ENCODE measurements at places on chromosomes 6 and 20.

GRCh38 chr6:14339711-14340584, 222.4 kb downstream of the CD83 start:
- no peak for DNase-seq

DNA sequence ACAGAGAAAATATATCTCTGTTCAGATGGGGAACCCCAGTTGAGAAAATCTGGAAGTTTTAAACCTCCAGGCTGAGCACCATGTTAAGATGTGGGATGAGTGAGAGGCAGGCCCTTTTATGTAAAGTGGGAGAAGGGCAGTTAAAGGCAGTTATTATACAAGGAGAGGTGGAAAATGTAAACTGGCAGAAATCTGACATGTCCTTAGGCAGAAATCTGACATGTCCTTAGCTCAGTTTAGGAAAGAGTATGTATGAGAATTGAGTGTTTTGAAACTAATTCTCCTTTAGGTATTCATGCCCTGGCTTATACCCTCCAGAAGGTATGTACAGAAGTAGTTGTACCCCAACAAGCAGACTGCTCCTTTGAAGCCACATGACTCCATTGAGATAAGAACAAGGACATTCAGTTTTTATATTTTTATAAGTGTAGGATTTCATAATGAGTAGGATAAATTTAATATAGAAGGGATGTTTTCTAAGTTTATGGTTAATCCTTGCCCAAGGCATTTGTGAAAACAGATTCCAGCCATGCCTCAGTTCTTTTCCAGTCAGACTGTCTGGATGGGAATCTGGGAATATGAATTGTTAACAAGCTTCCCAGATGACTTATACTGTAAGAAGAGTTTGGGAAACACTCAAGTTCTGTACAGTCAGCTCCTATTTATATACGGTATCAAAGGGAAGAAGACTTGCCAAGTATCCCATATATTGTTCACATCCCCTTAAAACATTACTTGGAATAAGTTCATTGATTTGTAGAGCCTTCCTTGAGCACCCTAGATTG, 87.7 kb downstream of the SCAND1 start:
- no peak for DNase-seq

- DNase-seq = no peak
Measured at GRCh38 chr6:2725999-2726567, 24.6 kb downstream of the MYLK4 start.

- DNase-seq = no peak
Measured at GRCh38 chr20:44254073-44254472, 7.0 kb downstream of the GDAP1L1 start.

DNA sequence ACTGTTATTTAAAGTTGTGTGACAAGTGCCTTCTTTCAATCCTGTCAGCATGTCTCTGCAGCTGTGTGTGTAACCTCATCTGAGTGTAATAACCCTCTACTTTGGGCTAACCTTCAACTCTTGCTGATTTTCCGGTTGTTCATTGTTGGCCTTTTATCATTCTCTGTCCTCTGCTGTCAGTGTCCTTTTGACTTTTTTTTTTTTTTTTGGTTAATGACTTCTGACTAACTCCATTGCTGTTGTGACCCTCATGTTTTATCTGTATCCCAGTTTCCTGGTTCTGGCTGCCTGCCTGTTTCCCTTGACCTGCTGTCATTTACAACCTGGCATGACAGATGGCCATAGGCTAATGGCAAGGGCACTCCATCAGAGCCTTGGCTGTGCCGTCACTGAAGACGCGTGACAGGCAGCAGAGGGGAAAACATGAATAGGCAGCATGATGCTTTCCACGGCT, 145.7 kb upstream of the MAN1A1 start:
- no peak for DNase-seq

GRCh38 chr6:146423452-146423851, 120.2 kb upstream of the RAB32 start:
- DNase-seq = no peak

- no peak for DNase-seq
Measured at GRCh38 chr6:99980741-99981140, 13.3 kb downstream of the MCHR2 start.

DNA sequence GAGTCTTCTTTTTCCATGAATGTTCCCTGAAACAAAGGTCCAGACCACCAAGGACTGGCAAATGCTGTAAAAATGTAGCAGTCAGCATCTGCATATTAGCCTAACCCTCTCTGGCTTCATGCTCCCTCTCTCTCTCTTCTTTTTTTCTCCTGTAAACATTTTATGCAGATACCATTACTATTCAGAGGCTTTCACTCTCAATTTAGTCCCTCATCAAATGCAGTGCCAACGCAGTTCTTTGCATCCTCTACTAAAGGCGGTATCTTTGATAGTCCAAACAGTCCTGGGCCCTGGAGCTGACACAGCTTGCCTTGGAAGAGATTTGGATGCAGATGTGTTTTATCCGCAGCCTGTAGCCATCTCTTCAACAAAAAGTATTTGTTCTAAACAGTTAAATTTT, 167.1 kb upstream of the MMS22L start:
- no peak for DNase-seq

DNA sequence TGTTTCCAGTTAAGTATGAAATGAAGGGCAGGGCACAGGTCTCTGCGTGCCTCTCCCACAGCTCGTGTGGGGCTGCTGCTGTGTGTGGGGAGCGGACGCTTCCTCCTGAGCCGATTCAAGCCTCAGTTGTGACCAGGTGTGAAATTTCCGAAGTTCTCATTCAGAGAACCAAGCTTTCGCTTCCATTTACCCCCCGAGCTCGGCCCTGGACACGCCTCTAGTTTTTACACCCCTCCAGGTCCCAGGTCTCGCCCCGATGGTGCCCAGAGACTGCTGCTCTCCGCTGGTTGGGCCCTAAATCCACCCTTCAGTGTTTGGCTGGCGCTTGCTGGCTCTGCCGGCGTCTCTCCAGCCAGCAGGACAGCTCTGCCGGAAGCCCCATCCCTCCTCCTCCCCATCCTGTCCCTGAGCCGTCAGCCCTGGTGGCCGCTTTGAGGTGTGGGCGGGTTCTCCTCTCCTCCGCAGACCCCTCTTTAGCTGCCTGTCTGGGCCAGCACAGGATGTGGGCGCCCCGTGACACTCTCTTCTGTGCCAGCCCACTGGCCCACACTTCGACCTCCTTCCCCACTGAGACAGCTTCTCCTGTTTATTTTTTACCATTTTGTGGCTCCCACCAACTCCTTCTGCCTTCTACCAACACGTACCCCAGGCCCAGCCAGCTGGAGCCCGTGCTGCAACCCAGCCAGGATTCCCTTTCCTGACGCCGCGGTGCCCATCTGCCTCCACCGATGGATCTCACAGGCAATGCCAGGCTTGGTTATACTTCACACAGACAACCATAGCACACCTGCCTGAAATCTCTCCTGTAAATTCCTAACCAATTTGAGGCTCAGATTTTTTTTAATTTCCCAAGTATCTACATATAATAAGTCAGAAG, 142.8 kb downstream of the DLL1 start:
- peak; percentile 61 for DNase-seq

DNA sequence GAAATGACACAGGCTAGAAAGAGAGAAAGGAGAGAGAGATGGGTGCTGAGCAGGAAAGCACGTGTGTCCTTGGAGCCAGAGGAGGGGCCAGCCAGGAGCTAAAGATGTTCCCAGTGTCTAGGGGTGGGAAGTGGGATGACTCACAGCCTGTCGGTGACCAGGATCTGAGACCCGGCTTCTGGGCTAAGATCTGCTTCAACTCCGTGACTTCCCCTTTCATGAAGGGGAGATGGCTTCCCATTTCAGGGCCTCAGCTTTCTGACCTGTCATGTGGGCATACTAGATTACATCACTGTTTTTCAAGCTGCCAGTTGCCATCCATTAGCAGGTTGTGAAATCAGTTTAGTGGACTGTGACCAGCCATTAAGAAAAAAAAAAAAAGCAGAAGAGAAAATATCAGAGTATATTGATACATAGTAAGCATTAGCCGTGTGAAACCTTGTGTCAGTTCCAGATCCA, 5.4 kb downstream of the TGM3 start:
- no peak for DNase-seq

DNA sequence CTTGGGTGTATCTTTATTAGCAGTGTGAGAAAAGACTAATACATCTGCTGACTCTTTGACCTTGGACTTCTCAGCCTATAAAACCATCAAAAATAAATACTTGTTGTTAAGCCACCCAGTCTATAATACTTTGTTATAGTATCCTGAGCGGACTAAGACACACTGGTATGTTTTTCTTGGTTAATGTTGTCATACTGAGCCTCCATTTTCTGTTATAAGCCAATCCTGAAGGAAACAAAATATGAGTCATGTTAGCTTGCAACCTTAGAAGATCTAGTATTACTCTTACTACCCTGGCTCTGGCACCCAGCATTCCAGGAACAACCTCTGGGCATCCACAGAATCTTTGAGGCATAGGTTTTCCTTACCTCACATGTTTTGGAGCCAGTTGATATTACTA, 307.2 kb downstream of the FRK start:
- no peak for DNase-seq

DNA sequence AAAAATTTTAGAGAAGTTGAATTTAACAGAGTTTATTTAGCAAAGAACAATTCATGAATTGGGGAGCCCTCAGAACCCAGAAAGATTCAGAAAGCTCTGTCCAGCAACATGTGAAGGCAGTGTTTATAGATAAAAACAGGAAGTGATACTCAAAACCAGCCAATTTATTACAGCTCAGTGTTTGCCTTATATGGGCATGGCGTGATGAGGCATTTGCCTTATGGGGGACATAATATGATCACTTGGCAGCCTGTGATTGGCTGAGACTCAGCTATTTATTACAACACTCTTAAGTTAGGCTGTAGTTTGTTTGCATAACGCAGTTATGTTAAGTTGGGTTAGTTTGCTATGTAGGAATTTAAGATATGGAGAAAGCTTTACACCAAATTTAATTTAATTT, 11.5 kb downstream of the HLA-DPA1 start:
- DNase-seq = no peak

GRCh38 chr6:8513174-8513573, 77.8 kb upstream of the SLC35B3 start:
- DNase-seq = no peak

GRCh38 chr6:110876170-110876773, 1.7 kb downstream of the AMD1 start:
- DNase-seq = peak; percentile 60

DNA sequence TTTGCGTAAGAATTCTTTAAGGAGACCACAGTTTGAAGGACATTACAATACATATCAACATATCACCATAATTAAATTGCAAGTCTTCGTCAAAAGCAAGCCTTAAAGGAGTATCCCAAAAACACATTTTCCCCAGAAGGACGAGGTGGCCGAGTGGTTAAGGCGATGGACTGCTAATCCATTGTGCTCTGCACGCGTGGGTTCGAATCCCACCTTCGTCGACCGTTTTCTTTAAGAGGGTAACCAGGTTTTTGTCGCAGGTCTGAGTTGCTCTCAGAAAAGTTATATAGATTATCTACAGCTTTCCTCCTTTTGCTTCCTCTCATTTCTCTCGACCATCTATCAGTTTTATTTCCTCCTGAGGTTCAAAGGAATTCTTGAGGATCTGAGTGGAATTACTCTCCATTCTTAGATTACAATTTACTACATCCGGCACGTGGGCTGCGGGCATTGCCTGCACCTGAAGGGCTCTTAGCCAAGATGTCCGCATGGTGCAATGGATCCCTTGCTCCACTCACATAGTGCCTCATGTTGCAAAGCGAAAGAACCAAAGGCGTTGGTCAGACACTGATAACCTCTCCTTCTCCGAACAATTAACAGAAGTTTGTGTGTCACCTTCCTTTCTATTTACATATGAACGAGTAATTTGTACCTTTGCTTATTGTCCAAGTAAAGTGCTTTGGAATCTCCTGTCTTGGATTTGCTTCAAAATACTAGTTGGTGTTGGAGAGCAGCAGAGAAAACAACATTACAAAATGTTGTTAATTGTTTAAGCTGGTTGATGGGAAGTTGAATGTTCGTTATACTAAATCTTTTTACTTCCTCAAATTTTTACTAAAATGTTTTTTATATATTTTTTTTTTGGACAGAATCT, 14.0 kb downstream of the POM121L2 start:
- DNase-seq = no peak

DNA sequence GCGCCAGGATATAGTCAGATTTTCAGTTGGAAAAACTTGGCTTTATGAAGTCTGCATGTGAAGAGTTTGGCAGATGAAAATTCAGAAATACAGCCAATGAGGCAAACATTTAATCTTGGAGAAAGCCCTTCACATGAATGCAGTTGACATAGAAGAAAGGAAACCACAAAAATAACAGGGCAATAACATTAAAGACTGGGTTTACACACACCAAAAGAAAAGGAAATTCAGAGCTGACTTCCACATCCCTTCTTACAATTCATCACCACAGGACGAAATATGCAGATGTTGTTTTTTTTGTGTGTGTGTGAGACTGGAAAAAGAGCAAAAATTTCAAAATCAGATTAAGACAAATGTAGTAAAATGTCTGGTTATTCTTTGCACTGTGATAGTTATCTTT, 69.8 kb upstream of the HEY2 start:
- no peak for DNase-seq

DNA sequence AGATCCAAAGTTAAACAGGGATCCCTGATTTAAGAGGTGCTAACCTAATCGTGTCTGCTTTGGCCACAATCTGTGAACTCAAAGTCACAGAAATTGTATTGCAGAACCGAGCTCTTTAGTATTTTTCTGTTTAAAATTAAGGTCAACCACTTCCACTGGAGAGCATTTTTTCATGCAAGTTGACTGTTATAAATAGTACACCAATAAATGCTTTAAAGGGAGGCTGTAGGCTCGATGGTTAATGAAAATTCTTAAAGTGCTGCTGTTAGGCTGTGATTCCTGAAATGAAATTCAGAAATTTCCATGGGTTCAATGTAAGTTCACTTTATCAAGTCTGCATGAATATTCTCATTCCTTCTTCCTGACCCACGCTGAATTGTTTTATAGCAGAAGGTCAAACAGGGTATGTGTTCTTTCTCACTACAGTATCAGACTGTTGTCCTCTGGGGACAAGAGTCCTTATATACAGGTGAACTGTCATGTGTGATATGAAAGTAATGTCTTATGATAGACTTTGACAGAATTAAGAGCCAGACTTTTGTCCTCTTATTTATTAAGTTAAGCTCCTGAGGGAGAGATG, 92.5 kb upstream of the HDGFL1 start:
- no peak for DNase-seq

GRCh38 chr6:47485083-47485482, 7.5 kb downstream of the CD2AP start:
- no peak for DNase-seq

Data from DND-41 (cell line).